NCI-H748 treated with DMSO at 0.1 percent for 48 hours (cell line): ENCODE measurements at places on chromosomes 2 and 18.

GRCh38 chr2:174760845-174761473 is 3.3 kb downstream of the CHRNA1 start:
- no peak for DNase-seq

DNA sequence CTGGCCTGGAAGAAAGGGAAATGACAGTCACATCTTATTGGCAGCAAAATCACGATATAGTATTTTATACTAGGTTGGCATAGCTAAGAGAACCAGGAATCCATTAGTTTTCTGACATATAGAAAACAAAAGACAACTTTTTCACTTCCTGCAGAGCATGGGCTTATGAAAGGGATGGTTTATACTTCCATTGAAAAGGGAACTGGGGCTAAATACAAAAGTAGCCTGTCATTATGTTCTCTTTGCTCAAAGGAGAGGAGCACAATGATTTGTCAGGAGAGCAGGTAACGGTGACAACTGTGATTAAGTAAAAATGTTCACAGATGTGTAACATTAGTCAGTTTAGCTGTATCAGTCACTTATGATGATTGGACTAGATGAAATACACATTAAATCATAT is 46.4 kb downstream of the SLC25A12 start:
- DNase-seq = no peak

GRCh38 chr2:95372216-95372829 is 30.2 kb upstream of the FAHD2A start:
- DNase-seq = no peak

DNA sequence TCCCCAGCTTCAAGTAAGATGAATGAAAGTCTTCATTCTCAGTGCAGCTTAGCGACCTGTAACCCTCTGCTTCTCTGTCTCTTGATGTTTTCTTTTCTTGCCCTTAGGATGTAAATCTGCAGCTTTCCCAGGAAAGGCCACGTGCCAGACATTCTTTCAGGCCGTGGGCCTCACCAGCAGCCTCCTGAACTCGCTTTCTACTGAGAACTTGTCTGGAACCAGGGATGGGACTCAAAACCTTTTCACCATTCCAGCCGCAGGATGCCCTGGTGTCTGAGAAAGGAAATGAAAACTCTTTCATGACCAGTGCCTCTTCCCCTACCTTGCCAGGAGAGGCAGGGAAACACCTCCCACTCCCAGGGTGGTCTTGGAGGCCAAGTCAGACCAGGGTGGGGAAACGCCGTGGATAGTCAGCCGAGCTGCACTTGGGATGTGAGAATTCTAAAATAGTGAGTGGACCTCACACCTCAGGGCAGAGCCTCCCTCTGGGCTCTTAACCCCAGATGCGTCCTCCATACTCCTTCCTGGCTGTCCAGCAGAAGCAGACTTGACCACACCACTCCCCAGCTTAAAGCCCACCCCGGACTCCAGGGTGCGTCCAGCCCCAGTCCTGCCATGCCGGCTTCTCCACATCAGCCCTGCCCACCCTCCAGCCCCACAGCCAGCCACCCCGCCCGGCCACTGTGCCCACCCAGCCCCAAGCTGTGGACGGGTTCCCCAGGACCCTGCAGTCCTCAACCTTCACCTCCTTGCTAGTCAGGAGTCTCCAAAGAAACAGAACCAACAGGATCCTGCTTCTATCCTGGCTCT is 115.5 kb downstream of the TWIST2 start:
- DNase-seq = no peak

DNA sequence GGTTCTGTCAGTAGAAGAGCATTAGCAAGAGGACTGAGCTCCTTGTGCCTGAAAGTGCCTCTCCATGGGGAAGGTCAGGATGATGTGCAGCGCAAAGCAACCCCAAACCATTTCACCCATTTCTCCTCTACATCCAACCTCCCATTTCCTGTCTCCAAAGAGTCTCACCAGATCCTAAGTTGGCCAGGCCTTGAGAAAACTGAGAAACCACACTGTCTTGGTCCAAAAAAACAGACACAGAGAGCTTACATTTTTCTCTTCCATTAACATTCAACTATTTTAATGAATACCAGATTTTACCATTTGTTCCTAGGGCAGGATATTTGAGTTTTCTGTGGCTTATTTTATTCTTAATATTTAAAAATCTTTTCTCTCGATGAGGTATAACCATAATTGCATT is 195.0 kb downstream of the EPHA4 start:
- no peak for DNase-seq

DNA sequence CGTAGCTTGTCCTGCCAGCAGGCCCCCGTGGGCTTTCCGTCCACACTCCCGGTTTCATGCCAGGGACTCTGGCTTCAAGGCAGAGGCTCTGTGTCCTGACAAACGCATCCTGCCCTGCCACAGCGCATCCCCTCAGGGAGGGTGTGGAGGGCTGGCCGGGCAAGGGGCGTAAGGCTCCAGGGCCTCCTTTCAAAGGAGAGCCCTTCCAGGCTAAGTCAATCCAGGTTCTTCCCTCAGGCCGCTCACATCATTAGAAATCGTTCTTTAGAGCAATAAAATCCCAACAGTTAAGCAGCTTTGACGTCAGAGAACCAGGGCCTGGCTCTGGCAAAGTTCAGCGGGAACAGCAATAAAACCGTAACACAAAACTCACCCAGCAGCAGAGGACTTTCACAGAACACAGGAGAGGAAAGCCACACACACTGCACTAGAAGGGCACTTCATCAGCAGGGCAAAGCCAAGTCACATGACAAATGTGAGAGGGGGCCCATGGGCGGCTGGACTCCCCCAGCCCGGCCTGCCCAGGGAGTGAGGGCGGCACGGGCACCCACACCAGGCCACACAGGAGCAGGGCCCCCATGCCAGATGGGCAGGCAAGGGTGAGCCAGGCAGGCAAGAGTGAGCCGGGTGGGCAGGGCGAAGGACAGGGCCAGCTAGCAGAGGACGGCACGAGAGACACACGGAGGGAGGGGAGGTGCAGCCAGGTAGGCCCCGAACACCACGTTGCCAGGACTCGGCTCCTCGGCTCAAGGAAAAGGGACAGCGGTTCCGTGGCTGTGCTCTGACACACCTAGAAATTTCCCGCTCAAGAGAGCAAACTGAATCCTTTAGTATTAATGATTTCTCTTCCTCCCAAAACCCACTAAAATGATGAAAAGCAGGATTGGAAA is 52.0 kb downstream of the HDAC4 start:
- DNase-seq = no peak

DNA sequence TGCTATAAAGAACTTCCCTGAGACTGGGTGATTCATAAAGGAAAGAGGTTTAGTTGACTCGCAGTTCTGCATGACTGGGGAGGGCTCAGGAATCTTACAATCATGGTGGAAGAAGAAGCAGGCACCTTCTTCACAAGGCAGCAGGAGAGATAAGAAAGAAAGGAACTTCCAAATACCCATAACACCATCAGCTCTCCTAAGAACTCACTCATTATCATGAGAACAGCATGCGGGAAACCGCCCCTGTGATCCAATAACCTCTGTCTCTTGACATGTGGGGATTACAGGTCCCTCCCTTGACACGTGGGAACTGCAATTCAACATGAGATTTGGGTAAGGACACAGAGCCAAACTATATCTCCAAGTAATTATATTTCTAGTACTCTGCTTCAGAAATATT is 163.8 kb upstream of the CDH20 start:
- no peak for DNase-seq

DNA sequence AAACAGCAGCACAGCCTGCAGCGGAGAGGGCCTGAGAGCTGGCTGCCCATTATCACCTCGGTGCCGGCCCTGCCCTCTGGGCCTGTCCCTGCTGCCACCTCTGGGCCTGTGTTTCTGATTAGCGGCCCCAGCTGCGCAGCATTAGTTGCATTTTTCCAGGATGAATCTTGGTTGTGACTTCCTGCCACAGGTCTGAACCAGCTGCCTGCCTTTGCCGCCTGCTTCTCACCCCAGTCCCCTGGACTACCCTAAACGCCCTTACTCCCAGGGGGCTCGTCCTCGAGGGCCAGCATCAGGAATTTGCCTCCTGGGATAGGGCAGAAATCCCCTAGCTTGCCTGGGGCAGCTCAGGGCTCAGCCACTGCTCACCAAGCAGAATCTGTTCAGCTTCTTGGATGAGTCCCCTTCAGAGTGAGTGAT is 342.8 kb downstream of the DYSF start:
- DNase-seq = no peak

DNA sequence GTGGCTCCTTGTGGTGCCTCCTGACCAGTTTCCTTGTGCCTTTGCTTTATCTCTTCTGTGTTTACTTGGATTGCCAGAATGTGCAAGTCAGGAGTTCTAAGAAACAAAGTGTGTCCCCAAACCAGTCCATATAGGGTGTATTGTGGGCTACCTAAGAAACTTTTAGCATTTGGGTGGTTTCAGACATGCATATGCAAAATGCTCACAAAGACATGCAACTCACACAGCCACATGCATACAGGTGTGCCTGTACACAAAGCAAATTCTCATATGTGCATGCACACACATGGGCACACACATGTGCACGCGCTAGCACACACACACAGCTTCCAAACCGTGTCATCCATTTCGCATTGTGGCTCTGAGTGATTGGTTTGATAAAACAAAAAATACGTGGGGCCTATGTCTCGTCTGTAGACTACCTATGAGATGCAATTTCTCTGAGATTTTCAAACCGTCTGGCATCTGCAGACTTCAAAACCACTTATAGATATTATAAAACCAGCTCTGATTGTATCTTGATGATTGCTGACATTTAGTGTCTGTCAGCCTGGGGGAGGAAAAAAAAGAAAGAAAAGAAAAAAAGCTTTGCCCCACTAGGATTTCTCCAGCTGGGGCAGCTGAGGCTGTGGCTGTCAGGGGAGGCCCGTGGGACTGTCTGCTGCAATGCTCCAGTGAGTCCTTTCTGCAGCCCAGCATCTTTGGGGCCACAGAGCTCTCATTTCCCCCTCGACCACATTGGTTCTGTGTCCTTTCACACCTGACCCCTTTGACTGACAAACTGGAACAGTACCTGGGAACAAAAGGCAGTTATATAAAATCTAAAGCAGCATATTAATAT is 556.1 kb downstream of the CMPK2 start:
- no peak for DNase-seq

DNA sequence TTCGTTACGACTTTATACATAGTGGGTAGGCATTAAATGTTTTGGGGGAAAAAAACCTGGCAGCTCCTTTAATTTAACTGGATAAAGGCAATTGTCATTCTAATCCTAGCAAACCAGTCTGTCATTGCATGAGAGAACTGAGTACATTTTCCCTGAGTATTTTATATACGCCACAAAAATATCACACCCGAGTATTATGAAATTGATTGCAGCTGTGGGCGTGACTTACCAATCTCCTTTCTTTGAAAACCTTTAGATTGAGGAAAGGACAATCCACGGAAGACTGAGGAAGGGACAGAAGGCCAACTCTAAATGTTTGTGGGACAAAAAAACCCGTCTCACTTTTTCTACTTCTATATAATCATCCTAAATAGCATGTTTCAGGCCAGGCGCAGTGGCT is 9.0 kb downstream of the TM4SF20 start:
- DNase-seq = no peak

GRCh38 chr2:184756885-184757284 is 158.6 kb downstream of the ZNF804A start:
- no peak for DNase-seq

- no peak for DNase-seq
These were observed 38.0 kb upstream of the COL5A2 start for GRCh38 chr2:189217541-189217940.

- DNase-seq = no peak
These were observed 10.4 kb downstream of the TMEFF2 start for GRCh38 chr2:192184349-192184748.

- DNase-seq = no peak
These were observed 25.7 kb upstream of the NCL start for GRCh38 chr2:231489990-231490389.
